Stimulated activated CD4-positive, alpha-beta T cell treated with anti-CD3 and anti-CD28 coated beads, Interleukin-1b, Interleukin-23, amount 100 ng/mL, for 24 hours (primary cell): ENCODE measurements at places on chromosomes 16 and 17.

DNA sequence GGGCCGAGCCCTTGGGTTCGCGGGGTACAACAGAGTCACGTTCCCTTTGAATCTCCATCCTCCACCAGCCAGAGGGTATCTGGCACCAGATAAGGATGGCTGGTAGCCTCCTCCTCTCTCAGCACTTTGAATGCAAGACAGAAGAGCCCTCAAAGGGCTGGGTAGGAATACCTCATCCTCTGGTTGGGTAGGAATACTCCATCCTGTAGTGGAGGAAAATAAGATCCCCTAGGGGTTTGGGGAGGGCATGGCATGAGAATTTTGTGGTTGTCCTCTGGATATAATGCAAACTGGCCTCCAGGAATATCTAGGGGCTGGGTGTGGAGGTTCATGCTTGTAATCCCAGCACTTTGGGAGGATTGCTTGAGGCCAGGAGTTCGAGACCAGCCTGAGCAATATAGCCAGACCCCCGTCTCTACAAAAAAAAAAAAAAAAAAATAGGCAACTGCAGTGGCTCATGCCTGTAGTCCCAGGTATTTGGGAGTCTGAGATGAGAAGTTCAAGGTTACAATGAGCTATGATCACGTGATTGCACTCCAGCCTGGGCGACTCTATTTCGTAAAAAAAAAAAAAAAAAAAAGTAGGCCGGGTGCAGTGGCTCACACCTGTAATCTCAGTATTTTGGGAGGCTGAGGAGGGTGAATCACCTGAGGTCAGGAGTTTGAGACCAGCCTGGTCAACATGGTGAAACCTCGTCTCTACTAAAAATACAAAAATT is 2.7 kb downstream of the IGFBP4 start:
- no peak for DNase-seq

- no peak for DNase-seq
These were observed 11.6 kb upstream of the NTN1 start for GRCh38 chr17:9009737-9010136.

- no peak for DNase-seq
These were observed 17.8 kb downstream of the DOC2B start for GRCh38 chr17:163514-164098.

GRCh38 chr17:63262751-63263476 is 183.2 kb downstream of the CYB561 start:
- DNase-seq = no peak

DNA sequence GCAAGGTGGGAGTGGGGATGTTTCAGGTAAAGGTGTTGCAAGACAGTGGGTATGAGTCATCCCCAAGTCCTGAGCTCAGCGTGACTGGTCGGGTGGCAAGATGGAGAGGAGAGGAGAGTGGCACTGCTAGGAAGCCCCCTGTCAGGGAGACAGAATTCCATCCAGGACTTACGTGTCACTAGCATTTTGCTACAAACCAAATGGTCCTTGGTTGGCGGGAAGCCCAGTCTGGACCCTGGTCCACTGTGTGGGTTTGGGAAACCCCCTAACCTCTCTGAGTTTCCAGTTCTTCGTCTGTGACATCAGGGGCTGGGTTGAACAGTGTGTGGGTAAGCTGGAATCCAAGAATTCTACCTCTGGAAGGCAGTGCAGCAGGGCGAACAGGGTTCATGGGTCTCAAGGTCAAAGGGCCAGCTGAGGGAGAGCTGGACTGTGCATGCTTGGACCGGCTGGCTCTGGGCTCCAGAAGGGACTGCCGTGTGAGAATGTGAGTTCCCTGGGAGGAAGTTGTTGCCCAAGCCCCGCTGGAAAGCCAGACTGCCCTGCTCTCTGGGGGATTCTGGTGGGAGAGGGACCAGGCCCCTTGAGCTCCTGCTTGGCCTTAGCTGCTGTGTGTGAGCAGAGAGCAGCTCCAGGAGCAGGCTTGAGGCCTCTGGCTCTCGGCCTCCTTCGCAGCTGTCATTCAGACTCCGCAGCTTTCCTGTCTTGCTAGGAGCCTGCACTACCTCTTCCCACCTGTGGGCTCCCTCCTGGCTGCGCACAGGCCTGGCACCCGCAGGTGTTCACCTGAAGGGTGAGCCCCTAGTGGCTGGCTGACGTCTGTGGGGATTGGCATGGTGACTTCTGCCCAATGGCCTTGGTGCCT is 84.6 kb downstream of the NT5M start:
- DNase-seq = no peak

DNA sequence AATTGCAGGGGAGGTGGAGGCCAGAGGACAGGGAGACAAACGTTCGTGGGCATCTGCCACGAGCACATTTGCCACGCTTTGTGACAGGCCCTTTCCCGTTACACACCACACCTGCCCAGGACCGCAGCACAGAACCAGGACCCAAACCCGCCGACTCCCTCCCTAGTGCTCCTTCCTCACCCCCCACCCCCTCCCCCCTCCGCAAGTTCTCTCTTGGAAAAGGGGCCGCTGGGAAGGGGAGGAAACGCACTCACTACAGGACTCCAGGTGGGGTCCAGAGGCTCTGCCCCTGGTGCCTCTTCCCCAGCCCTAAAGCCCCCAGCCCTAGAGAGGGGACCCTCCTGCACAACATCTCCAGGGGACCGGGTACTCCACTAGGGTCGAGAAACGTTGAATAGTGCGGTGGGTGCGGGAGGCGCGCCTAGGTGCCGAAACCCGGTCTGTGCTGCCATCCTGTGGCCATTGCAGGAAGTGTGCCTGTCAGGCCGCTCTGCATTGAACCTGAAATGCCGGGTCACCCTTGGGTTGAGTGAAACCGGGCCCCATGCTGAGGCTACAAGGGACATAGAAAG is 21.9 kb upstream of the EIF1 start:
- peak; percentile 82 for DNase-seq

- no peak for DNase-seq
These were observed 17.1 kb downstream of the GNA13 start for GRCh38 chr17:65039336-65039988.

- DNase-seq = no peak
These were observed 1.2 kb upstream of the CES1 start for GRCh38 chr16:55834049-55834448.

GRCh38 chr17:17313350-17313991 is 10.3 kb downstream of the NT5M start:
- peak; percentile 53 for DNase-seq

GRCh38 chr16:7271486-7271885 is 61.2 kb upstream of the RBFOX1 start:
- no peak for DNase-seq

- DNase-seq = no peak
These were observed 28.7 kb upstream of the ENPP7 start for GRCh38 chr17:79702034-79702433.

DNA sequence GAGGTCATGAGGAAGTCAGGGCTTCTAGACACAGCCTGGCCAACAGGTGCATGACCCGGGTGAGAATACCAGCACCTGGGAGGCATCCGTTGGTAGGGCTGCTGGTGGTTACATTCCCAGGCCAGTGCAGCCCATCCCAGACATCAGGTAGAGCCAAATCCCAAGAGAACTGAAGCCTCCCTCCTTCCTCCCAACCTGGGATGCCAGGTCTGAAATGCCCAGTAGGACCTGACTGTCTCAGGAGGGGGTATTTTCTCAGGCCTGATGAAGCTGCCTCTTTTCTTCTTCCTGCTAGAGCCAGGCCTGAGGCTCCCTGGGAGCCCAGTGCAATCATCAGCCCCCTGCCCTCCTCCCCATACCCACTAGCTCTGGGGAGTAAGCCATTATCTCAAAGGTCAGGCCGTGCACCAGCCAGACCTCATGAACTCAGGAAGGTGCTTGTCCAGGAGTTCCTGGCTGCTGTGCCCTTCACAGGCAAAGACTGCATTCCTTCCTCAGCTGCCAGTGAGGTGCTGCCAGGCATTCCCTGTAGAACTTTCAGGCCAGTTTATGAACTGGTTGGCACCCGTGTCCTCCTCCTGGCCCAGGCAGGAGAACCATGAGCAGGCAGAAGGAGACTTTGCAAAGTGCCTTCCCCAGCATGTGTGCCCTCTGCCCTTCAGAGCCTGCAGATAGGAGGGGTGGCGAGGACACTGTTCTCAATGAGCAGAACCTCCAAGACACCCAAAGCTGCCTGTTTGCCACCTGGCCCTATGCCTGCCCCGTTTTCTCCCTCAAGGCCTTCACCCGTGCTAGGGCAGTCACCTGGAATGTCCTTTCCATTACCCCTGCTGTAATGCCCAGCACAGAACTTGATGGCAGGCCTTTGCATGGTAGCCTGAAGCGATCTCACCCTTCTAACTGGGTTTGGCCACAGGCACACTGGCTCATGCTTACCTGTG is 7.6 kb downstream of the TBX2 start:
- DNase-seq = no peak

DNA sequence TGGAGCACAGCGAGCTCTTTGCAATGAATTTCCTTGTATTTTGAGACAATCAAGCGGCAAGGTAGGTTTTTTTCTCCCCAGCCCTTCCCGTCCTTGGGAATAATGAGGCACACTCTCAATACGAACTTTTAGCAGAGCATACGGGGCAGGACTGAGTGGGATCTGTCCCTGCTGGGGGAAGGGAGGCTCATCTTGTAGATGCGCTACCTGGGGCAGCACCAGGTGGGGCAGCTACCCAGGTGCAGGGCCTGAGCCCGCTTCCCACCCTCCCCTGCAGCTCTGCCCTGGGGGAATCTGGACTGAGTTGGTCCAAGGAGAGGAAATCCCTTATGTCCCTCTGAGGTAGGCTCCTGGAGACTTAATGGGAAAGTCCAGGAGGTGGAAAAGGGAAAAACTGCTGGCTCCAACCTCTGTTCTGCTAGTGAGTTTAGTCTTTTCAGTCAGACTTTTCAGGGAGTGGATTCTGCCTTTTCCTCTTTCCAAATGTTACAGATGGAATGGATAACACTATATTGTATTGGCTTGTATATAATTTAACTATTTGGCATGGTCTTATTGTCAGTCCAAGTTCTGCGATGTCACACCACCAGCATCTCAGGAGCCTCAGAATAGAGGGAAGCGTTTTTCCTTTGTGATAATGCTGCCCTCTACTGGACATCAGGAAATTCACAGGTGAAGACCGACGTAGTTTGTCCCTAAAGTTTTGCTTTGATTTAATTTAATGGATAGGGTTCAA is 9.6 kb upstream of the CES1 start:
- DNase-seq = no peak
